ENCODE measurements at places on chromosomes 3 and 15.

- no peak for DNase-seq
These were observed 9.6 kb upstream of the SLCO2A1 start for GRCh38 chr3:134039161-134039862.

DNA sequence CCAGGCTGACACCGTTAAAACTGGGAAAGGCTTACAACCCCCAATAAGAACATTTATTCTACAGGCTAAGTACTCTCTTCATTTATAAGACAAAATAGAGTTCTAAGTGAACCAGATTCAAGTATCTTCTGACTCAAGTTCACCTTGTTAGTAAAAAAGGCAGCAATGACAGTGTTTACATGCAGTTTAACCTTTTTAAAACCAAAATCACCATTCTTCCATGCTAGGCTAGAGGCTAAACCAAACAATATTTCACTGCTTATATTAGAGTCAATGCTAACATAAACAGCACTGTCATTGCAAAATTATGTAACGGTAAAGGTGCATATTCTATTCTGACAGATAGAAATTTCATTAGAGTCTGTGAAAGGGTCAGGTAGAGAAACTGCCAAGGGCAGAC, 118.0 kb downstream of the FBN1 start:
- no peak for DNase-seq

DNA sequence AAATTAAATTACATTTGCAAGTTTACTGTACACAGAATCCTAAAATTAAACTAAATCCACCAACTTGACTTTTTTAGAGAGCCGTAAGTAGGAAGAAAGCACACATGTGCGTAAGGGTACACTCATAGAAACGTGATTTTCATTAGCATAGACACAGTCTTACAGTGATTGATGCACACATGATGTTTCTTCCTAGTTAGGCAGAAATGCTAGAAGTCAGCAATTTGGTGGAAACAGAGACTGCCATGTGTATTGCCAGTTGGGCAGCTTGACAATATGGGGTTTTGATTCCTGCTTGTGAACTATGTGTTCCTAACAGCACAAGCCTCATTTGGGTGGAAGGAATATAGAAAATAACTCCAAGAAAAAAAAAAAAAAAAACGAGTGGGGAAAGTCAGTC, 878.5 kb downstream of the ROBO1 start:
- no peak for DNase-seq

- no peak for DNase-seq
These were observed 512.6 kb upstream of the NAALADL2 start for GRCh38 chr3:174346571-174346970.

GRCh38 chr3:44365952-44366351, 27.4 kb downstream of the TCAIM start:
- DNase-seq: no peak
